D341Med (cell line): ENCODE measurements at places on chromosomes 3 and 15.
A peak's percentile ranks its signal among the peaks of the same experiment; 100 is the strongest.

DNA sequence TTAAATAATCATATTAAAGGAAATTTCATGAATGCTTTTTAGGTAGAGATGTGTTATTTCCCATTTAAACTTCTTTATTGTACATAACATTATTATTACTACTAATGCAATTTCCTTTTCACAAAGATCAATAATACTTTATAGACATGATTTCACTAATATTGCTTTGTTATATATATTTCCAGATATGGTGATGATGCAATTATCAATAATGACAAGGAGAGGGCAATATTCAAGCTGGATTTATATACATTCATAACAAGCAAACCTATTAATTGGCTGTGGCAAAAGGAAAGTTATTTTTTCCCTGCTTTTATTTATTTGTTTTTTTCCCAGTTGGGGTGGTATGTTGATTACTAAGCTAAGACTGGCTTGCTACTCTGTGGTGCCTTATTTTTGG lies 113.5 kb downstream of the RAP2B start:
- no peak for DNase-seq

- no peak for DNase-seq
These were observed 8.0 kb downstream of the MYD88 start for GRCh38 chr3:38146504-38146903.

DNA sequence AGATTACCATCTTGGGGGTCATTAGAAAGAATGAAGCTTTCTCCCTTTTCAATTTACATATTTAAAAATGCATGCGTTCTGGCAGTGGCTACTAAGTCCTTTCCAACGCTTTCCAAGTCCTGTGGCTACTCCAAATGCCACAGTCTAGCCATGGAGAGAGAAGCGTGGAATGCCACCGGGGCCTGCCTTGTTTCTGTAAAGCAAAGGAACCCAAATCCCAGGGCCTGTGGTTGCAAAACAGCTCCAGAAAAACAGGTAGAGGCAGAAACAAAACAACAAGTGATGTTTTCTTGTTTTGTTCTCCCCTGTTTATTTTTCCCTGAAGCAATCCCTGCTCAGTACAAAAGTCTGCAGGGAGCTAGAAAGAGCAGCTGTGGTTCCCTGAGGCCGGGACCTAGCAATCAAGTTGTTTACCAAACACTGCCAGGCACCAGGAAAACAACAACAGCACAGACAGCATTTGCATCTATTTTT lies 85.5 kb downstream of the FOXP1 start:
- no peak for DNase-seq

- DNase-seq = no peak
These were observed 1.9 kb downstream of the SLC28A1 start for GRCh38 chr15:84886211-84886983.

GRCh38 chr3:172749230-172749965 lies 1.1 kb upstream of the ECT2 start:
- DNase-seq = no peak

DNA sequence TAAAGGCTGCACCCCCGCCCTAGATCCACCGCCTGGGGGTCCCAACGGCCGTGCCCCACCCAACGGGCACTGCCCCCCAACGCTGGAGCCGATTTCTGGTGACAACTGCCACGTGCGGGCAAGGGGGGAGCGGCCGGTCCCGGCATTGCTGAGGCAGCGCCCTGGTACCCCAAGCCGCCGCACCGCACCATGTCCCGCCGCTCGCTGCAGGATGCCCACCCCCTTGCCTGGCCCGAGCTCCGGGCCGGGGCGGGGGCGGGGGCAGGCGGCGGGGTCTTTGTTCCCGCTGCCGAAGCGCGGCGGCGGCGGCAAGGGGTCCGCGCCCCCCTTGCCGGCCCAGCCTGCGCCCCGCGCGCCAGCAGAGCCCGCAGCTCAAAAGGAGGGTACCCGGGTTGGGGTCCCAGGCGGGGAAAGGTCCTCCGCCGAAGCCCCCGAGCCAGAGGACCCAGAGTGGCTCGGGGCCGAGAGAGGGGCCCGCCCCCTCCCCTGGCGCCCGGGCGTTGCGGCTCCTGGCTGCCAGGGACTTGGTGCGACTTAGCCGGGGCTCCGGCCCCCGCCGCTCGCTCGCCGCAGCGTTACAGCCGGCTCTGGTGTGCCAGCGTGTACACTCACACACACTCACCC lies 678 bp downstream of the SEMA7A start:
- DNase-seq = peak; percentile 55

DNA sequence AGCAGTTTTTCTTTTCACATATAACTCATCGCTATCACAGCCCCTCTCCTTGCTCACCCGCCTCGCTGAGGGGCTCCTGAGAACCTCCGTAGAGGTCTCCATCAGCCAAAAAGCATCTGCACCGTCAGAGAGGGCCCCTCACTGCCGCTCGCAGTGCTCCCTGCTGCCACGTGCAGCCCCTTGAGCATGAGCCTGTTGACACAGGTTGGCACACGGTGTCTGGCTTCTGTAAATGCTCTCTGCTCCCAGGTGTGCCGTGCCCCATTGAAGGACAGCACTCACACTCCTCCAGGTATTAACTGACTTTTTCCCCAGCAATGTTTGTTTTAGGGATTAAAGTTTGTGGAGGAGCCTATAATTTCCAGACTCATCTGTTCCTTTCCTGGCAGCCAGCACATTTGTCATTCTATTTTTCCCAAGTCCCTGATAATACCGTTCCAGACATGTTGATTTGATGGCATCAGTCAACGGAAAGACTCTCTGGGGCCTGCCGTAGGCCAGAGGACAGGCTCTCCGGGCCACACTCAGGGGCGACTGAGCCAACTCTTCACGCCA lies 2.1 kb upstream of the FURIN start:
- DNase-seq = no peak

GRCh38 chr3:131091768-131092167 lies 65.1 kb downstream of the NEK11 start:
- DNase-seq = no peak

GRCh38 chr3:149319750-149320149 lies 13.7 kb downstream of the TM4SF18 start:
- no peak for DNase-seq

DNA sequence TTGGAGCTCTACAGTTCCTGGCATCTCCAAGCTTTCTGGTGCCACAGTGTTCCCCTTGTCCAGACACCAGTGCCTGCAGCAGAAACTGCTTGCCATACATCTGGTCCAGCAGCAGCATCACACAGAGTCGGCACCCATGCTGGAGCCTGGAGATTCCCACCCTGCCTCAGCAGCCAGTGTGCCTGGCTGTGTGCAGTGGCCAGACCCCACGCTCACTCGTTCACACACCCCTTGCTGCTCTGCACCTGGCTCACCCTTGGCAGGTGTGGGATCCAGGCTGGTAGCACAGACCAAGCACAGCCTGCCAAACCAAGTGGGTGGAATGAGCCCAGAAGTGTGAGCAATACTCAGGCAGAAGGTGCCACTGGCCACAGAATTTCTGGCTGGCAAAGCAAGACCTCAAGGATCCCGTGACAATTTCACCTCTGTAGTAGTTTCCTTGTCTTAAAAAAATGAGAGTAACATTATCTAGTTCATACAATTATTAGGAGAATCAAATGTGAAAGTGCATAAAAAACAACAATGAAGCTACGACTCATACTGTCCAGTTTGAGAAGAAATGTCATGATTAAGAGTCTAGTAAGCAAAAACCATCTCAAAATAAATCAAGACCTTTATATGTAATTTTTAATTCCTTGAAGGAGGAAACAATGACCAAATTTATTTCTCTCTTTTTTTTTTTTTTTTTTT lies 22.9 kb upstream of the ZBED2 start:
- DNase-seq = no peak

DNA sequence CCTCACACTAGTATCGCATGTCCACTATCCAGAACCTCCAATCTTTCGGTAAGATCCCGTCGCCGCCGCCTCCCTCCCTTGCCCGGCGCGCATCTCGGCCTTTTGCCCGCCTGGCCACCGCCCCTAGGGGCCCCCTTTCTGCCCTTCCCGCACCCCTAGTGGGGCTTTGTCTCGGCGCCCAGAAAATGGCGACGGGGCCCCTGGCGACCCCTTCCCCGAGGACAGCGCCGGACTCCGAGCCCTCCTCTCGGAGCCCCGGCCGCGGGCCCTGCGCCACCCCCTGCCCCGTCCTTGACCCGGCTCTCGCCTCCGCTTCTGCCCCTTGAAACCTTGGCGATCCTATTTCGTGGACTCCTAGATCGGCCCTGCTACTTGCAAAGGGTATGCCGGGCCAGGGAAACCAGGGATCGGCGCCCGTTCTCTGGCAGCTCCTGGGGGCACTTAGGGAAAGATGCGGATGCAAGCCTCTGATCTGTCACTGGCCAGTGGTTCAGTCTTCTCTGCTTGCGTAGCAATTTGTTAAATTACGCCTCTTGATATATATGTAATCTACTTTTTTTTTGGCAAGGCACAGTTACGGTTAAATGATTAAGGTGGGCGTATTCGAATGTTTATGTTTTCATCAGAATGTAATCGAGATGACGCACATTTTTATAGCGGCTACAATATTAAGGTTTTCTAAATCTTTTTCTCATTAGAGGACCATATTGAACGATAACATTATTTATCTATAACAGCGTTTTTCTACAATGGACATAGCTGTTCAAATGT lies 603 bp downstream of the EIF1B start:
- peak; percentile 71 for DNase-seq

GRCh38 chr3:179927191-179927590 lies 109.5 kb downstream of the PEX5L start:
- no peak for DNase-seq

- no peak for DNase-seq
These were observed 5.4 kb downstream of the TGFBR2 start for GRCh38 chr3:30611613-30612436.

- no peak for DNase-seq
These were observed 106.8 kb upstream of the CDIN1 start for GRCh38 chr15:36472672-36473071.

GRCh38 chr3:149085828-149086231 lies 503 bp downstream of the HLTF start:
- peak; percentile 46 for DNase-seq

DNA sequence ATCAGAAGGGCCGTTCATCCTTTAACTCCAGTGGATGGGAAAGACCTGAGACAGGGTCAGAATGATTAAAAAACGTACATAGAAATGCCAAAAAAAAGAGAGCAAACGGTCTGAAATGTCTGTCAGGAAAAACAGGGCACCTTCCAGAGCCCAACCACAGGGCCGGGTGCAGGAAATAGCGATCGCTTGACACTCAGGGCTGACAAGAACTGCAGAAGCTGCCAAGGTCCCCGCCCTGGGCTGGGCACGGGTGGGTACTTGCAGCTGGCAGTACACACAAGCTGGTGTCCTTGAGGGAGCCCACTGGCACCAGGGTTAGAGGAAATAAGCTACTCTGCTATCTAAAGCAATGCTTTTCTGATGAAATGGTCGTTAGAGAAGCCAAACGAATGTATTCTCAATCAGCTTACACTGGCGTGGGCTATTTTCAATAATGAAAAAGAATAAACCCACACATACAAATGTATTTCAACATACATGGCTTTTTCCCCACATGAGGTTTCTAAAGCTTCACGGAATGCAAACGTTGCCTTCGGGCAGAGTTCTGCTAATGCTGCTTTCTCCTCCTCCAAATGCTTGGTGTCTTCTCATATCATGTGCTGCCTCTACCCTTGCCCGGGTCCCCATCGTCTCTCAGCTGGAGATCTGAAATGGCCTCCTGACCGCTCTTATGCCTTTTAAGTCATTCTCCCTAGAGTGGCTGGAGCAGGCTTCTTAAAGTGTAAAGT lies 15.6 kb downstream of the FRMD4B start:
- DNase-seq = no peak

DNA sequence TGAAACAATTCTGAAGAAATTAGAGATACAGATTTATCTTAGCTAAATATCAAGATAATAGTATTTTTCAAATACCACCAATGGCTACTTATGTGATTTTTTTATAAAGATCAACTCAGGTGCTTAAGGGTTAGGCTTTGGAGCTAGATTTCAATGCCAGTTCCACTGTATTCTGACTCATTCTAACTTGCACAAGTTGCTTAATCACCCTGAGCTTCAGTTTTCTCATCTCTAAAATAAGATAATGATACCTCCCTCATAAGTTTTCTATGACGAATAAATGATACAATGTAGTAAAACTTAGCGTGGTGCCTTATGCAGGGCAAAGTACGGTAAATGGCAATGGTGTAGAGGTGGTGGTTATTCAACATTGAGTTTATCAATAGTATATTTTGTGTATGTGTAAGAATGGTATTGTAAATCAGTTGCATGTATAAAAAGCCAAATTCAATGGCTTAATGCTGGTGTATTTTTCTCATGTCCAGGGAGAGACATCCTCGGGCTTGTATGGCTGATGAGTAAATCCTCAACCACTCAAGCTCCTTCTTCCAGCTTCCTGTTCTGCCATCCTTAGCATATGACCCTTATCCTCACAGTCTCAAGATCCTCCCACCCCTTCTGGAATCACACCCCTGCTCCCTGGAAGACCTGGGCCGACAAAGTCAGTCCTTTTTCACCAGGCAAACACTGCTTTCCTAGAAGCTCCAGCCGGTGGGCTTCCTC lies 505.9 kb upstream of the CFAP20DC start:
- DNase-seq = no peak

GRCh38 chr15:67179411-67179995 lies 75.0 kb downstream of the AAGAB start:
- no peak for DNase-seq

GRCh38 chr3:46578973-46579755 lies 13.1 kb upstream of the LRRC2 start:
- no peak for DNase-seq

- no peak for DNase-seq
These were observed 32.9 kb downstream of the ALCAM start for GRCh38 chr3:105399611-105400010.

- no peak for DNase-seq
These were observed 235.3 kb upstream of the MRPL3 start for GRCh38 chr3:131738095-131738494.

DNA sequence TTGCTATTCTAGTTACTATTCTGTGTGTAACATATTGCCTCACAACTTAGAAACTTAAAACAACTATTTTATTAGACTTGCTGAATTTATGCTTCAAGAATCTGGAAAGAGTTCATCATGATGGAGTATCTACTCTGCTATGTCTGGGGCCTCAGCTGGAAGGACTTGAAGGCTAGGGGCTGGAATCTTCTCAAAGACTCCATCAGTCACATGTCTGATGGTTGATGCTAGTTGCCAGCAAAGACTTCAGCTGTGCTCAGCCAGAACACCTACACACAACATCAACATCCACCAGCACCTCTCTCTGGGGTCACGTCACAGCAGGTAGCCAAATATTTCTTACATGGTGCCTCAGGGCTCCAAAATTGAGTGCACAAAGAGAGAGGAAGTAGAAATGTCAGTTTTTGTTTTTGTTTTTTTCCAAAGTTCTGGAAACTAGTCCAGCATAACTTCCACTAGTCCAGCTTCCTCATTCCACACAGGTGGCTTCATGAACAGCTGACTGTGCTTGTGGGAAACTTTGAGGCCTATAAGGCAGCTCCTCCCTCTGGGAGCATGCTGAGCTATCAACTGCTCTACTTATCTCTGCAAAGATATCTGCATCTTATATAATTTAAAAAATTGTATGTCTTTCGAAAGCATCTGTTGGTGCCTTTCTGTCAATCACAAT lies 325.4 kb upstream of the AGTR1 start:
- DNase-seq = no peak

GRCh38 chr3:37030588-37030987 lies 37.3 kb downstream of the MLH1 start:
- no peak for DNase-seq
